ENCODE measurements at places on chromosomes 13 and 19. TPM values are rescaled to one million over a fixed set of nuclear protein-coding genes. Genes with fewer than 3 reads are reported as not detected.

The TMEM145 gene
- 0.77 TPM for total RNA-seq

The NRTN gene
- total RNA-seq: not detected

The GPC5 gene
- 0.11 TPM for total RNA-seq

The ZNF567 gene
- total RNA-seq: 4.0 TPM

The COL4A1 gene
- 43.2 TPM for total RNA-seq

The SIGLECL1 gene
- total RNA-seq: not detected

The CYP4F22 gene
- total RNA-seq: not detected

The PLIN4 gene
- 4.0 TPM for total RNA-seq

The SLC6A16 gene
- total RNA-seq: under 0.01 TPM

The PSPN gene
- total RNA-seq: 0.87 TPM

The CCDC70 gene
- not detected for total RNA-seq

The ZIM2 gene
- not detected for total RNA-seq

The ATP4A gene
- total RNA-seq: not detected

The ZNF382 gene
- 6.8 TPM for total RNA-seq

The ACER1 gene
- not detected for total RNA-seq

The SLITRK6 gene
- total RNA-seq: 0.22 TPM

The SULT2A1 gene
- total RNA-seq: not detected

The AMER2 gene
- total RNA-seq: not detected

The ZNF554 gene
- total RNA-seq: 3.6 TPM

The HS6ST3 gene
- total RNA-seq: 0.12 TPM

The SIGLEC8 gene
- not detected for total RNA-seq

The CNFN gene
- total RNA-seq: not detected

The DPRX gene
- not detected for total RNA-seq

The CEACAM16 gene
- total RNA-seq: not detected

The MISP3 gene
- total RNA-seq: 0.25 TPM

The TEX29 gene
- not detected for total RNA-seq

The NLRP4 gene
- not detected for total RNA-seq

The IL11 gene
- total RNA-seq: 6.9 TPM

The AP3D1 gene
- 109 TPM for total RNA-seq

The PGLYRP2 gene
- total RNA-seq: not detected

The CCNA1 gene
- 9.4 TPM for total RNA-seq

The PROZ gene
- total RNA-seq: not detected

The KLHL26 gene
- total RNA-seq: 4.6 TPM

The SYDE1 gene
- 25.1 TPM for total RNA-seq

The CBY2 gene
- not detected for total RNA-seq
